ENCODE measurements at places on chromosomes 13 and 19.

- DNase-seq, result no peak
Measured at GRCh38 chr13:73674570-73674969, 459.6 kb downstream of the KLF12 start.

DNA sequence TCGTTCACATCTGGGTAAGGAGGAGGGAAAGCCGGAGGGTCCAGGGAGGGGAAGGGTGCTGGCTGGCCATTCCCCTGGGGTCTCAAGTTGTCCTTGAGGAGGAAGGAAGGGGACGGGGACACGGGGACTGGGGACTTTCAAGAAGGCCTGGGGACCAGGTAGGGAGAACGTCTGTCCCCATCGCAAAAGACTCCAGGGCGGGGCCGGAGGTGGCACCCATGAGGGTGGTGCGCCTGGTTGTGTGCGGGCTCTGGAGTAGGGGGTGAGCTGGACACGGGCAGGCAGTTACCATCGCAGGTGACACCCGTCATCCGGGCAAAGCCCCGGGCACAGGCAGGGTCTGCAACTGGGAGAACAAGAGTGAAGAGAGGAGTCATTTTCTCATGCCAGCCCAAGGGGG, 23.4 kb downstream of the FBN3 start:
- no peak for DNase-seq

GRCh38 chr13:65336916-65337315, 1893.2 kb downstream of the PCDH9 start:
- no peak for DNase-seq

DNA sequence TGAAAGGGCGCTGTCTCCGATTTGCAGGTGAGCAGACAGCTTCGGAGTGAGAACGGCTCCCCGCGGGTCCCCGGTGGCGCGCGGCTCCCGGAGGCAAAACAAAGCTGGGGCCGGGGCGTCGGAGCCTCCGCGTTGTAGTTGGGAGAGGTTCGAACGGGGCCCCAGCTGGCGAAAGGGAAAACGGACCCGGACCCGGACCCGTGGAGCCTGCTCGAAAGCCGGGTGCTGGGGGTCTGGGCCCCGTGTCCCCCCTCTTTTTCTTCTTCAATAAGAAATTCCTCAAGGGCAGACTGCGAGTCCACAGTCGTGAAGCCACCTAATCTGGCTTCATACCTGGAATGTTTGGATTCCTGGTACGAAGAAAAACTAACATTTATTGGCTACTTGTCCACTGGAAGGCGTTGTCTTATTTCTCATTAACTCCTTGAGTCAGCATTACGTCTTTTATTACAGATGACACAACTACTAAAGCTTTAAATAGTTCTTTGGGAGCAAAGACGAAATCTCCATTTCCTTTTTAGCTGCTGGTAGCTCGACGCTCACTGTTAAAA, 632 bp upstream of the MTIF3 start:
- no peak for DNase-seq

GRCh38 chr13:61898207-61898606, 482.6 kb upstream of the PCDH20 start:
- no peak for DNase-seq

DNA sequence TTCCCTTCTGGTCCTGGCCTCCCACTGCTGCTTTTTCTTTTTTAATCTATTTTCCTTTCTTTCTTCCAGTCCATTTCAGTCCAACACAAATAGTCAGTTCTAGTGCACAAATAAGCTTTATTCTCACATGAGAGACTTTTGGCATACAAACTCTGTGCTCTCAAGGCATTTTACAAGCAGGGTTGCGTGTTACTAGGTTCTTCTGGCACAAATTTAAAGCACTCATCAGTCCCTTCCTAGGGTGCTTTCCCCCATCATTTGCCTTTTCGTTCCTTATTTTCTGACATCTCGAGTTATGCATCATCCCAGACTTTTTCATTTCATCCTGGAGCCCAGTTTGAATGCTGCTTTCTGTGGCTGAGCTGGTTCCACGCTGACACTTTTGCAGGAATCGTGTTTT, 29.8 kb upstream of the IL17D start:
- DNase-seq, result no peak

- DNase-seq, result no peak
Measured at GRCh38 chr19:48698046-48698445, 2.3 kb downstream of the FUT2 start.

- DNase-seq, result no peak
Measured at GRCh38 chr13:100438059-100438788, 150.4 kb downstream of the GGACT start.

- no peak for DNase-seq
Measured at GRCh38 chr19:51749979-51750378, 1.7 kb downstream of the FPR1 start.
